CD4-positive, CD25-positive, alpha-beta regulatory T cell (primary cell): ENCODE measurements at places on chromosomes 4 and X. TPM values are rescaled to one million over a fixed set of nuclear protein-coding genes. Genes with fewer than 3 reads are reported as not detected.

- H3K4me3 ChIP-seq, result no peak overlapping the region
- no peak for DNase-seq
- H3K4me1 ChIP-seq, result no peaks in the 10 kb centered on the region
- no peaks in the 10 kb centered on the region for H3K36me3 ChIP-seq
- H3K27me3 ChIP-seq, result no peaks in the 10 kb centered on the region
- H3K27ac ChIP-seq, result no peak overlapping the region
Measured at GRCh38 chr4:165953181-165953580, 80.1 kb downstream of the TLL1 start.

- no peaks in the 10 kb centered on the region for H3K27me3 ChIP-seq
- peak overlapping the region; percentile 73 for H3K4me3 ChIP-seq
- H3K27ac ChIP-seq, result peak overlapping the region; percentile 94
- peak; percentile 51 for DNase-seq
- no peaks in the 10 kb centered on the region for H3K36me3 ChIP-seq
- peaks cover 28% of the 10 kb centered on the region for H3K4me1 ChIP-seq
Measured at GRCh38 chr4:40316782-40317635, 18.1 kb upstream of the CHRNA9 start.

DNA sequence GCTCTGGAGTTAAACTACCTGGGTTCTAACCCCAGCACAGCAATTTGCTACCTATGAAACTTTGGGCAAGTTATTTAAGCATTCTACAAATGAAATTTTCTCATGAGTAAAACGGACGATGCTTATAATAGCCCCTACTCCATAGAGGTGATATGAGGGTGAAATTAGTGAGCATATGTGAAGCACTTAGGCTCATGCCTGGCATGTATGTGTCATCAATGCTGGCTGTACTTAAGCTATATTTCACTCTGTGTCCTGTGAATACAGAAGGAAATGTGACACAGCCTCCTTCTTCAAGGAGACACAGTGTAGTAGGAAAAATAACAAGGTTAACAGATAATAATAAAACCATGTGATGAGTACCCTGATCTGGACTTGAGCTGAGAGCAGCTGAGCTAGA, 20.4 kb upstream of the FMR1NB start:
- peaks cover 2% of the 10 kb centered on the region for H3K27me3 ChIP-seq
- no peak overlapping the region for H3K4me3 ChIP-seq

GRCh38 chrX:1883772-1884171, 268.9 kb downstream of the ASMT start:
- no peak for DNase-seq
- no peak overlapping the region for H3K27ac ChIP-seq
- no peak overlapping the region for H3K4me3 ChIP-seq
- no peaks in the 10 kb centered on the region for H3K4me1 ChIP-seq
- H3K36me3 ChIP-seq, result no peaks in the 10 kb centered on the region

DNA sequence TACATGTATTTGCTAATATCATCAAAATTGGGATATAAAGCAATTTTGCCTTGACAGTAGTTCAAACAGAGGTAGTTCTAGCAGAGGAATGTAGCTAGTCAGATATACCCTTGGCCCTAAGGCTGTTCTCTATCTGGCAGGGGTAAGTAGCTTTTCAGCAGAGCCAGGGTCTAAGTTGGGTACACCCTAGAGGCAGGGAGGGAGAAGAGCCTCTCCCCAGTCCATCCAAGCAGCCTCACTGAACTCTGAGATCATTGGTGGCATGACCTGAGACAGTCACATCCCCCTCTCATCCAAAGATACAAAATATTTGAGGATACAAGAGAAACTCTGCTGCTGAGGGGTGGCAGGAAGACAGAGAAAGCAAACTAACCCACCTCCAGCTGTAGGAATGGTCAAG, 343.7 kb downstream of the DHX15 start:
- H3K27ac ChIP-seq, result no peak overlapping the region
- DNase-seq, result no peak
- H3K4me1 ChIP-seq, result no peaks in the 10 kb centered on the region
- no peaks in the 10 kb centered on the region for H3K36me3 ChIP-seq
- no peaks in the 10 kb centered on the region for H3K27me3 ChIP-seq

DNA sequence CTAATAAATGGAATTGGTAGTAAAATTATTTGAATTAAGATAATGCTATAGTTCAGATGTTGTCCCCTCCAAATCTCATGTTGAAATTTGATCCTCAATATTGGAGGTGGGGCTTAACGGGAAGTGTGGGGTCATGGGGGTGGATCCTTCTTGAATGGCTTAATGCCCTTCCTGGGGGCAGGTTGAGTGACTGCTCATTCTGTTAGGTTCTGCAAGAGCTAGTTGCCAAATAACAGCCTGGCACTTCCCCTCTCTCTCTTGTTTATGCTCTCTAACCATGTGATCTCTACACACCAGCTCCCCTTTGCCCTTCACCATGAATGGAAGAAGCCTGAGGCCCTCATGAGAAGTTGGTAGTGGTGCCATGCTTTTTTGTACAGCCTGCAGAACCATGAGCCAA, 724.8 kb upstream of the FTHL17 start:
- H3K4me3 ChIP-seq, result no peak overlapping the region
- no peaks in the 10 kb centered on the region for H3K36me3 ChIP-seq
- no peaks in the 10 kb centered on the region for H3K27me3 ChIP-seq

DNA sequence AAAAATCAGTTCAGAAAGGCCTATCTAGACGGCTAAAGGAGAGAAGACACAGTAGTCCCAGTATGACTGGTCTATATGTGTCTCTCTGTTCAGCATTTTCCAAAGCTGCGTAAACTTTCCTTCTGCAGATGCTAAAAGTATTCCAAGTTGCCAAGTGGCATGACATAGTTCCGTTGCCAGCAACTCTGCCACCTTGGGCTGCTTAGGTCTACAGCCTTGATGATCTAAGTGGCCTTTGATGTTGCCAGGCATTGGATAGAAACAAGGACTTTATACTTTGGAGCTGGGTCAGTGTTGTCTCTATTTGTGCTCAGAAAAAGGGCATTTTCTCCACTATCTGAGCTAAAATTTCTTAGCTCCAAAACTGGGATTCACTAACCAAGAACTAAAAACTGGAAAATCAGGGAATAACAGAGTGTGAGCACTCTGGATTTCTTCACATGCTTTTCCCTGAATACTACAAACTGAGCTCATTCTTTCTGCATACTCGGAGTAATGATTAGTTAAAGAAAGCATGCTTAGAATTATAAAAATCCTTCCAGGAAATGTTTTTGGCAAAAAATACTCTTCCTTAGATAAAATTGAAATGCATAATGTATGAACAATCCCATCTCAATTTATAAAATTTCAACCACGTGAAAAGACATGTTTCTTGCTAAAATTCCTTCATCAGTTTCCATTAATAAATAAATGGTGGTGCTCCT, 191.4 kb downstream of the ADAMTS3 start:
- no peaks in the 10 kb centered on the region for H3K4me1 ChIP-seq
- H3K4me3 ChIP-seq, result no peak overlapping the region
- no peaks in the 10 kb centered on the region for H3K36me3 ChIP-seq
- no peak overlapping the region for H3K27ac ChIP-seq
- DNase-seq, result no peak
- no peaks in the 10 kb centered on the region for H3K27me3 ChIP-seq

DNA sequence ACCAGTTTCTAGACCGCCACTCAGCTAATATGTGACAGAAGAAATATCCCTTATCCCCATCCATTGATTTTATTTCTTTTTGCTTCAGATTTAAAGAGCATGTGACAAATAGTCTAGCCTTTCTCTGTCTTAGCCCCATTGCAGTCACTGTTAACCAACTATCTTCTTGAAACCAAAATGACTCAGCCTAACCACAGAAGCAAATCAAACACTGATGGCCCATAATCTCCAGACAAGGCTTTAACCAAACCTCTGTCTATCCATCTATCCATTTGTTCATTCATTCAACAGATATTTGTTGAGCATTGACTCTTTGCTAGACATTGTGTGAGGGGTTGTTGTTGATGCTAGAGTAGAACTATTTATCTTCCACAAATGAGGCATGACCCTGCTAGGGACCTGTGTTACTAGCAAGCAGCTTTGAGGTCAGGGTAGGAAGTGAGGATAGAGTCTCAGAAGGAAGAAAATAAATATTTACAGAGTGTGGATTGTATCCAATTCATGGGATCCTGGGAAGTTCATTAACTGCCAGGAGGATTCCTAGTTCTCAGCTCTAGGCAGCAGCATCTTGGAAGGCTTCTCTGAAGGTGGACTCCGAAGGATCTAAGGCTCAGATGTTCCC, 22.5 kb downstream of the HNRNPH2 start:
- peaks cover 3% of the 10 kb centered on the region for H3K36me3 ChIP-seq
- H3K27ac ChIP-seq, result no peak overlapping the region
- H3K27me3 ChIP-seq, result no peaks in the 10 kb centered on the region
- no peak overlapping the region for H3K4me3 ChIP-seq
- DNase-seq, result peak; percentile 40

- H3K4me1 ChIP-seq, result no peaks in the 10 kb centered on the region
- H3K36me3 ChIP-seq, result no peaks in the 10 kb centered on the region
- no peak overlapping the region for H3K4me3 ChIP-seq
- DNase-seq, result no peak
- H3K27ac ChIP-seq, result no peak overlapping the region
Measured at GRCh38 chrX:17369309-17369708, 5.7 kb upstream of the NHS start.

GRCh38 chr4:81740487-81740886, 268.8 kb upstream of the RASGEF1B start:
- H3K36me3 ChIP-seq, result no peaks in the 10 kb centered on the region
- no peak for DNase-seq
- H3K27me3 ChIP-seq, result peaks cover 2% of the 10 kb centered on the region
- no peak overlapping the region for H3K27ac ChIP-seq
- no peak overlapping the region for H3K4me3 ChIP-seq
- H3K4me1 ChIP-seq, result no peaks in the 10 kb centered on the region

DNA sequence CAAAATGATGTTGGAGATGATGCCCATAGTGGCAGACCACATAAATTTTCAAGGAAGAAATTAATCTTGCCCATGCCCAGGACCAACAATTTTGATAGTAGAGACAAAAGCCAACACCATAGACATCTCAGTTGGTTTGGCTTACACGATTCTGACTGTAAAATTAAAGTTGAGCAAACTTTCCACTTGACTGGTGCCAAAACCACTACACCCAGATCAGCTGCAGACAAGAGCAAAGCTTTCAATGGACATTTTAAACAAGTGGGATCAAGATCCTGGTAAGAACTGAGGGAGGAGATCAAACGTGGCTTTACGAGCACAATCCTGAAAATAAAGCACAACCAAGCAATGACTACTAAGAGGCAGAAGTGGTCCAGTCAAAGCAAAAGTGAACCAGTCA, 90.7 kb downstream of the PAPSS1 start:
- H3K27me3 ChIP-seq, result no peaks in the 10 kb centered on the region
- H3K27ac ChIP-seq, result no peak overlapping the region
- no peak overlapping the region for H3K4me3 ChIP-seq
- H3K4me1 ChIP-seq, result no peaks in the 10 kb centered on the region
- no peak for DNase-seq

DNA sequence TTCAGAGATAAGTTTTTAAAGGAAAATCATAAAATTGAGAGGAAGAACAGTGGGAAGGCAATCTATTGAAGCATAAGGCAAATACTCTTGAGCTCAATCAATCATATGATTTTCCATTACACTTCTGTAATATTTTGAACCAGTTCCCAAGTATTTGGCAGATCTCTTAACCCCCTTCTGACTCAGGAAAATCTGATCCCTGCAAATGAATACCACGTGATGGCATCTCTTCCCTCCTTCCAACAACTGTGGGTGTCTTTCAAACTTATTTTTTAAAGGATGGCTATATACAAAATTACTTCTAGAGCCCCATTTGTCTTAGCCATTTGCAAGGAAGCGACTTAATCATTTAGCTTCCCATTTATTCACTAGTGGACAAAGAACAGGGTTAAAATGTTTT, 41.9 kb downstream of the AMOT start:
- H3K27me3 ChIP-seq, result no peaks in the 10 kb centered on the region
- H3K27ac ChIP-seq, result no peak overlapping the region
- DNase-seq, result no peak
- no peaks in the 10 kb centered on the region for H3K36me3 ChIP-seq

- no peak overlapping the region for H3K4me3 ChIP-seq
- H3K27ac ChIP-seq, result no peak overlapping the region
- H3K4me1 ChIP-seq, result no peaks in the 10 kb centered on the region
- DNase-seq, result no peak
Measured at GRCh38 chrX:153628665-153629064, 18.3 kb upstream of the DUSP9 start.

- H3K36me3 ChIP-seq, result no peaks in the 10 kb centered on the region
- no peaks in the 10 kb centered on the region for H3K4me1 ChIP-seq
- DNase-seq, result no peak
- no peak overlapping the region for H3K27ac ChIP-seq
- no peaks in the 10 kb centered on the region for H3K27me3 ChIP-seq
- no peak overlapping the region for H3K4me3 ChIP-seq
Measured at GRCh38 chrX:153854702-153855101, 24.4 kb upstream of the PDZD4 start.

DNA sequence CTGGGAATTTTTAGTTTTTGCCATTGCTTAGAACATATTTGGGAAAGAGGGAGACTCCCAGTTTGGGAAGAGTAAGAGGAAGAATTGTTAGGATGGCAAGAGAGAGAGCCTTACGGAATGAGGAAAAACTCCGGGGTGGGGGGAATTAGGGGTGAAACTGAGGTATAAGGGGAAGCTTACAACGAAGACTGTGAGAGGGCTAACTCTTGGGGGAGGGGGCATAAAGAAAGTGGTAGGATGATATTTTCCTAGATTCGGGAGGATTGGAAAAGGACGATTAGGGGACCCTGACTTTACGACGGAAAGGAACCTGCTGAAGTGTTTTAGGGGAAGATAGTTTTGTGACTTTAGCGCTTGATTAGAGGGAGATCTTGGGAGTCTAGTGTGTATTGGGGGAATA, 86.2 kb upstream of the HPRT1 start:
- peak overlapping the region; percentile 91 for H3K27ac ChIP-seq
- no peaks in the 10 kb centered on the region for H3K36me3 ChIP-seq
- peak overlapping the region; percentile 95 for H3K4me3 ChIP-seq
- no peak for DNase-seq
- H3K27me3 ChIP-seq, result no peaks in the 10 kb centered on the region
- H3K4me1 ChIP-seq, result peaks cover 10% of the 10 kb centered on the region

DNA sequence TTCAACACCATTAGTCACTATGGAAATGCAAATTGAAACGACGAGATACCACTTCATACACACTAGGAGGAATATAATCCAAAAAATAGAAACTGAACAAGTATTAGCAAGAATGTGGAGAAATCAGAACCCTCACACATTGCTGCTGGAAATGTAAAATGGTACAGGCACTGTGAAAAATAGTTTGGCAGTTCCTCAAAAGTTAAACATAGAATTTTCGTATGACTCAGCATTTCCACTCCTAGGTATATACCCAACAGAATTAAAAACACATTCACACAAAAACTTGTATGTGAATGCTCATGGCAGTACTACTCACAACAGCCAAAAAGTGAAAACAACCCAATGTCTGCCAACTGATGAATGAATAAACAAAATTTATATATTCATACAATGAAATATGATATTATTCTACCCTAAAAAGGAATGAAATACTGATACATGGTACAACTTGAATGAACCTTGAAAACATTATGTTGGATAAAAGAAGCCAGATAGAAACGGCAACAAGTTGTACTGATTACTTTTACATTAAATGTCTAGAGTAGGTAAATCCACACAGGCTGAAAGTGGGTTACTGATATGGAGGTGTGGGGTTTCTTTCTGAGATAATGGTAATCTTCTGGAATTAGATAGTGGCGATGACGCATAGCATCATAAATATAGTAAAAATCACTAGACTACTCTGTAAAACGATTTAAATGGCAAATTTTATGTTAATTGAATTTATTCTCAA, 22.3 kb downstream of the TEC start:
- no peaks in the 10 kb centered on the region for H3K4me1 ChIP-seq
- H3K27me3 ChIP-seq, result no peaks in the 10 kb centered on the region
- H3K4me3 ChIP-seq, result no peak overlapping the region
- no peak overlapping the region for H3K27ac ChIP-seq

RNF212 gene
- 3.5 TPM for polyA plus RNA-seq

HTRA3 gene
- not detected for polyA plus RNA-seq

KLB gene
- 0.06 TPM for polyA plus RNA-seq

YY2 gene
- polyA plus RNA-seq, result 0.54 TPM

RNF128 gene
- polyA plus RNA-seq, result not detected

VSIG4 gene
- not detected for polyA plus RNA-seq
